Lower leg skin (tissue), 4 donors: ENCODE measurements at places on chromosomes 4 and X. TPM values are rescaled to one million over a fixed set of nuclear protein-coding genes. Genes with fewer than 3 reads are reported as not detected.

DNA sequence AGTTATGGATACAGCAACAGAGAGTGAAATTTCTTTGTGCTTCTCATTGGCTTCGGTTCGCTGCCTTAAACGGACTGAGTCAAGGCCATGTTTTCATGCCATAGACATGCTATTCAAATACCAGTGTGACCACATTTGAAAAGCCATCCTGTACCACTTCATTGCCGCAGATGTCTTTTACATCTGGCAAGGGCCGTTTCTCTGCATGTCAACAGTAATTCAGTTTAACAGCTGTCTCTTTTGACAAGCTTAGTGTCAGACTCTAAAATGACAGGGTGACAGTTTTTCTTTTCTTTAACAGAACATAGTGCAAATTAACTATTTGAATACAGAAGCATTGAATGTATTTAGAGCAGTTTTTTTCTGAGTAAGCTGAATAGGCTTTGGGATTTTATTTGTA, 362.2 kb upstream of the POU3F4 start:
- no peak for DNase-seq

- no peak for DNase-seq
Measured at GRCh38 chr4:141713771-141714445, 77.5 kb downstream of the IL15 start.

DNA sequence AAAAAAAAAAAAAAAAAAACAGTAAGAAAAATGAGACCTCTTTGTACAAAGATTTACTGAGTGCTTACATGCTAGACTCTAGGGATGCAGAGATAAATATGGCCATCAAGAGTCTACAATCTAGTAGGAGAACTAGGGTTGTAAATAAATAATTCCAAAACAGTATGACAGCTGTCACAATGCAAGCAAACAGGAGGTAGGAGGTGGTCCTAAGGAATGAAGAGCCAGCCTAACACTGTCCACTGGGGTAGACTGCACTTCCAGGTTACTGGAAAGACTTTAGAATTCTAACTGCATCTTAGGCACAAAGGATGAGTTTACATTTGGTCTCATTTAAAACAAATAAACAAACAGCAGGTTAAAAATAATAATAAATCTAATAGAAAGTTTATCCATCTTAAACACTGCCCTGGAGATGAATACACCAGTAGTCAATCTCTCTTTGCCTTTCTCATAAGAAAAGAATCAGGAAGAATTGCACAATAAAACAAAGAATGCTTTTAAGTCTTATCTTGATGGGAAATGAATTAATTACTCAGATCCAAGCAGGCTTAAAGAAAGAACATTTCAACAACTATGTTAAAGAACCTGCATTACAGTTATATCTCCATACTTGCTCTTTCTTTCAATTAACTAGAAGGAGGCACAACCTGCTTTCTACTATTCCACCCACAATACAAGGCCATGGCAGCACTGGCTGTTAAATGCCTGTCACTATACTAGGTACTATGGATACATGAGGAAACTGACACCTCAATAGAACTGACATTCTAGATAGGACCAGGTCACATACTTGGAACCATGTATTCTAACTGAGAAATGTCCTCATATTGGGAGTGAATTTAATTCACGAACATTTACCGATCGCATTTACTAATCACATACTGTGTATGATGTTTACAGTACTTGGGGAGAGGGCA, 12.7 kb downstream of the ADGRA3 start:
- DNase-seq: no peak

DNA sequence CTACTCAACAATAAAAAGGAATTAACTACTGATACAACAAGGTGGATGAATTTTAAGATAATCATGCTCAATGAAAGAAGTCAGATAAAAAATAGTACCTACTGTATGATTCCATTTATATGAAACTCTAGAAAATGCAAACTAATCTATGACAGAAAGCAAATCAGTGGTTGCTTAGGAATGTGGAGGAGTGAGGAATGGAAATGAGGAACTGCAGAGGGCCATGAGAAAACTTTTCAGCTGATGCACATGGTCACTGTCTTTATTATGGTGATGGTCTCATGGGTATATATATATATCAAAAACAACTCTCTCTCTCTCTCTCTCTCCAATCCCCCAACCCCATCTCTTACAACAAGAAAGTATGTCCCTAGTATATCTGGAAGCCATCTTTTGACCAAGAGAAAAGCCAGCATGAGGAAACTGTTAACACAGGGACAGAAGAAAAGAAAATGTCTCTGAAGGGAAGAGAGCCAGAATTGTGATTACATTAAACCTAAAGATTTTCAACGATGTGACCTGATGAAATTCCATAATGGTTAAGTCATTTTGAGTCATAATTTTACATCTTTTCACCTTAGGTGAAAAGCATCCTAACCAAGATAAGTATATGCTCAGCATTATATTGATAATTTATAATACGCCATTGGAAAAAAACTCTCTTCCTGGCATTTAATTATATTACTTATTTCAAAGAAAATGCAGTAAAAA, 8.5 kb upstream of the NFKB1 start:
- no peak for DNase-seq

GRCh38 chr4:40515037-40515397, 114.6 kb downstream of the RBM47 start:
- no peak for DNase-seq

DNA sequence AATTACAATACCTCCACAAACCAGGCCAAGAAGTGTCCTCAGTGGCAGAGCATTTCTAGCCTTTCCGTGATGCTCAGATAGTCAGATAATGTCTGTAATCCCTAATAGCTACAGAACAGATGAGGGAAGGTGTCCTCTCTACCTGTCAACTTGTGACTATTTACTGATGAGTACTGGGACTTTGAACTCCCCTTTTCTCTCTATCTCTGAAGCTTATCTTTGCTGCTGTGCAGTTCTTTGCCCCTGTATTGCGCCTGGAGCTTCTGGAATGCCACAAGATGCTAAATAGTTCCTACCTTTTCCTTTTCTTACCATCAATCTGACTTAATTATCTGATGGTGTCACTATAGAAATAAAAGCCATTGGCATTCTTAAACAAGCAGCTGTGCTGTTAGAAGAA, 30.5 kb downstream of the FGF2 start:
- no peak for DNase-seq

GRCh38 chr4:158032733-158033415, 140.0 kb downstream of the GASK1B start:
- no peak for DNase-seq

DNA sequence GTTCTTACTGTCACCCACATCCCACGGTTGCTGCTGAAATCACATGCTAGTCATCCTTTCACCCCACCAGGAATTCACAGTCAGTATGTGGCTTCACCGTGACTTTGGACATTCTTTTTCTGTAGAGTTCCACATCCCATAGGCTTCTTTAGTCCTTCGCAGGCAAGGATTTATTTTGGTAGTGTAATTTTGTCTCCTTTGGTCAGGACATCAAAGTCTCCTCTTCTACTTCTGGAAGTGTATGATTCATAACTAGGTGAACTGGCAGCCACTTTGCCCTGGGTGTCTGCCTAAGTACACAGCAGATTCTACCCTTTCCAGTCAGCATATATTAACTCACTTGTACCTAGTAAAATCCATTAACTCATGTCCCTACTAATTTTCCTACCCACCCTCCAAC, 38.3 kb upstream of the MMAA start:
- DNase-seq: no peak

GRCh38 chrX:83916525-83916924, 55.6 kb downstream of the CYLC1 start:
- DNase-seq: no peak

- no peak for DNase-seq
Measured at GRCh38 chr4:108060164-108060563, 70.5 kb downstream of the HADH start.

DNA sequence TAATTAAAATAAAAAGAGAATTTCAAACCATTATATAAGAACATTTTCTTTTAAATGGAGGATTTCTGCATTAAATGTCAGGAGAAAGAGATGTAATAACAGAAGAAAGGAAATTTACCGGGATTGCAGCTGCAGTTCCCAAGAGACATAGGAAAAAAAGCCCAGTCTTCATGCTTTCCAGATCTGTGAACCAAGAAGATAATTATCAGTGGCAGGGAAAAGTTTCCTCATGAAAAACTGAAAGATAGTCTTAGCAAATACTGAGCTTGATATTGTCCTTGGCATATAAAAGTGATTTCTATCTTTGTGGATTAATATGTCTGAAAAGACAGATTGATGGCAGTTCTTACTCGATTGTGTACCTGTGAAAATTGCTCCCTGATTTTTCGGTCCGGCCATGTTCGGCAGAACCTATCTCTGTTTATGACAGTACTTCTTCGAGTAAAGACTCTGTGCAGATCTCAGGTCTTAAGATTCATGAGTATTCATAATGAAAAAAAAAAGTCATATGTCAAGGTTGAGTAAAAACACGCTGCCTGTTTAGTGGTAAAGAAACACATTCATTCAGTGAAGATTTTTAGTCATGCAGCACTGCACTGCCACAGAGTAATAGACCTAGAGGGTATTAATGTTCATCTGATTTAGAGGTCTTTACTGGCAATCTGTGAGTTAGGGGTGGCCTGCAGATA, 29.6 kb downstream of the SPARCL1 start:
- DNase-seq: no peak

DNA sequence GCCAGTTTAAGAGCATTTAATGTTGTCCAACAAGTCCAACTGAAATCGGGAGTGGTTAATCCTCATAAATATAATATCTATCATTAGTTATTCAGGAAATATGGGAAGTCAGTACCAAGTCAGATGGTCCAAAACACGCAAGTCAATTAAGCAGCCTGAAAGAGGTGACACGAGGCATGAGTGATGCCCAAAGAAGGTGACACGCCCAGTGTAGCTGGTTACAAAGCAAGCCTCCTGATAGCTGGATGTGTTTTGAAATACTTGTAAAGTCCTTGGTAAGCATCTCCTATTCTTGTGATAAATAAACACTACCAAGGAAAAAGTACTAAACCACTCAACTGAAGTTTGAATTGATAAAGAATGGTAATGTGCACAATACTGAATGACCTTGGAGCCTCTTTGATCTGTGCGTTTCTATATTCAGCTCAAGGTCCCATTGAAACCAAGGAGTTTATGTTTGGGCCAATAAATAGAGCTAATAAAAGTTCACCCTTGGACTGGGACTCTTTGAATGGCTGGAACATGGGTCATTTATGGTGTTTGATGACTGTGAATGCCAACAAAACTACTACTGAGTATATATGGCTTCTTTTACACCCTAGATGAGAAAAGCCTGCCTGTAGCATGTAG, 93.2 kb upstream of the KLF3 start:
- DNase-seq: no peak

DNA sequence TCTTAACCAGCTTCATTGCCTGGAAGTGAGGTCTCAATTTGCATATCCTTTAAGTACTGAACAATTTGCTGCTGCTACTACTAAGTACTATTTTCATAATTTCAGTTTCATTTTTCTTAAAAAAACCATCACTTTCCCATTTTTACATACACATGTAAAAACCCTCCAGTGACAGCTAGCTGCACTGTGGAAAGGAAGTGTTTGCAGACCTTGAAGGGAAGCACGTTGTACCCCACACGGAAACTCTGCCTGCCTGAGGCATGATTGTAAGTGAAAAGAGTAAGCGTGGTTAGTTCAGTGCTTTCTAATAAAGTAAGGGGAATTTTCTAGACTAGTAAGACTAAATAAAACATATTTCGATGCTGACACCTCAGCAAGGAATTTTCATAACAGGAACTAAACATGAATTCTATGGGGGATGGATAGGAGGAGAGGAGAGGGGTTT, 103.6 kb downstream of the RAPGEF2 start:
- no peak for DNase-seq

DNA sequence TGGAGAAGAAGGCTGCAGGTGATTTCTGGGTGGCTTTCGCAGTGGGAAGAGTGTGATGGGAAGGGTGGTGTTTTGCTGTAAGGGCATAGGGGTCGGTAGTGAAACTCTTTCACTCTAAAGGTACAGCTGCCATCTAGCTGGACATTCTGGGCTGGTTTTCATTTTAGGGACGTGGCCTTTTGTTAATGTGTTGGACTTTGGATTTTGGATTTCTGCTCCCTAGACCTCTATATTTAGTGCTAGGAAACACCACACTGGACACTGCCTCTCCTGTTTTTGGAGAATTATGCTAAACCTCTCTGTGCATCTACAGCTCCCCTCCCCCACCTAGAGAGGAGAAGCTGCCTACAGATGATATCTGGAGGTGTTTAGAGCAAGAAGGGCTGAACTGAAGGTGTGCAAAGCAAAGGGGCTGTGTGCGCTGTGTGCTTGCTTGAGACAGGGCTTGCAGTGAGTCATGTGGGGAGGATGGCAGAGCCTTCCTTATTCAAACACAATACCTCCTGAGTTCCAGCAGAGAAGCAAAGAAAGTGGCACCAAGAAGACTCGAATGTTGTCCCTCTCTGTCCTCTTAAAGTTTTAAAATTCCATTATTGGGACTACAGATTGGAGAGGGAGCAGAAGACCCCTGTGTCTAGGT, 47.9 kb downstream of the STARD8 start:
- DNase-seq: no peak

- DNase-seq: no peak
Measured at GRCh38 chr4:79298484-79298883, 27.4 kb downstream of the NAA11 start.

- DNase-seq: no peak
Measured at GRCh38 chr4:138751309-138751708, 264.3 kb upstream of the NOCT start.

SGCB gene
- total RNA-seq: 6.2 TPM

HPGD gene
- total RNA-seq: 244 TPM

PNMA5 gene
- not detected for total RNA-seq

ZCCHC18 gene
- total RNA-seq: 0.42 TPM

GAGE2A gene
- total RNA-seq: not detected

BTK gene
- total RNA-seq: 3.6 TPM

IL2RG gene
- total RNA-seq: 7.3 TPM

ADGRG4 gene
- not detected for total RNA-seq

CD40LG gene
- total RNA-seq: not detected

RADX gene
- total RNA-seq: 2.6 TPM
